ENCODE measurements at places on chromosomes 3 and 15. TPM values are rescaled to one million over a fixed set of nuclear protein-coding genes. Genes with fewer than 3 reads are reported as not detected.

DNA sequence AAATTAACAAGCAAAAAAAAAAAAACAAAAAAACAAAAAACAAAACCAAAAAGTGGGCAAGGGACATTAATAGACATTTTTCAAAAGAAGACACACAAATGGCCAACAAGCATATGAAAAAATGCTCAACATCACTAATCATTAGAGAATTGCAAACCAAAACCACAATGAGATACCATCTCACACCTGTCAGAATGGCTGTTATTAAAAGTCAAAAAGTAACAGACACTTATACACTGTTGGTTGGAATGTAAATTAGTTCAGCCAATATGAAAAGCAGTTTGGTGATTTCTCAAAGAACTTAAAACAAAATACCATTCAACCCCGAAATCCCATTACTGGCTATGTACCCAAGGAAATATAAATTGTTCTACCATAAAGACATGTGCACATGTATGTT is 222.4 kb upstream of the CD96 start:
- no peak for ATAC-seq

DNA sequence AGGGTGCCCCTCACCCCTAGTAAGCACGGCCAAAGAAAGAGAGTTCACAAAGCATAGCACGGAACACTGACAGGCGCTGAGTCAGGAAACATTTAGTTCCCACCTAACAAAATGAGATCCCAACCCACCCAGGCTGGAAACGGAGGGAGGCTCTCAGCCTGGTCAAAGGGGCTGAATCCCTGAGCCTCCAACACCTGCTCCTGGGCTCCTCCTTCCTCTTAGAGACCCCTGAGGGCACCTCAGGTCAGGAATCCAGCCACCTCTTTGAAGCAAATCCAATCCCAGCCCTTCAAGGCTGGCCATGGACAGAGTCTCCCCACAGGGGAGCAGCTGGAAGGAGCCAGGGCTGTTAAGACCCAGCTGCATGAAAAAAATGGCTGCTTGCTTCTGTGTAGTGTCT is 154.4 kb upstream of the HES1 start:
- no peak for ATAC-seq

DNA sequence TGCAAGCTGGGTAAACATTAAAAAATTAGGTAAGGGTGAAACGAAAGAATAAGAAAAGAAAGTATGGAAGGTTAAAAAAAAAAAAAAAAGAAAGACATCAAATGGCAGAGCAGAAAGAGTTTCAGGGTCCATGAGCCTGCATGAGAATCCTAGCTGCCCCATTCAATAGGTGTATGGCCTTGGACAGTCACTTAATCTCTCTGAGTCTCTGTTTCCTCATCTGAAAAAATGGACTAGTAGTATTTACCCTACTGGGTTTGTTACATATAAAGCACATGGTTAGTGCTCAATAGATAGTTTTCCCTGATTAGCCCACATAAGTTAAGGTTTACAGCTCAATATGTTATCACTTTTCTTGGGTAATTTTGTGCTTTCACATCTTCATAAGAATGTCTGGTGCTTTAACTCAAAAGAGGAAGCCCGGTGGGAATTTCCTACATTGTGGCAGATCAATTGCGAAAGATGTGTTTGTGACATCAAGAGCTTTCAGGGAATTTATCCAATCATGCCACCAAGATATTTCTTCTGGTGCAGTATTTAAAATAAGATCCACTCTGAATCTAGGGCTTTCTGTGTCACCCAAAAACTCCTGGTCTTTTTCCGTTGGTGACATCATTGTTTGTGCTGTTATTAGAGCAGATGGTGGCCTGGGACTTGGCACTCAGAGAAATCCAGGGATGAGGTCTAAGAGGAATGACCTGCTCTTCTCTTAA is 57.2 kb upstream of the UBE2E1 start:
- ATAC-seq = no peak

GRCh38 chr3:8645712-8646111 is 1.1 kb upstream of the SSUH2 start:
- no peak for ATAC-seq

- ATAC-seq = no peak
Measured at GRCh38 chr3:73964818-73965217, 340.1 kb upstream of the PDZRN3 start.

GRCh38 chr3:61985020-61985419 is 388.3 kb downstream of the FEZF2 start:
- ATAC-seq = no peak

- no peak for ATAC-seq
Measured at GRCh38 chr15:73569361-73569760, 63.8 kb downstream of the NPTN start.

DNA sequence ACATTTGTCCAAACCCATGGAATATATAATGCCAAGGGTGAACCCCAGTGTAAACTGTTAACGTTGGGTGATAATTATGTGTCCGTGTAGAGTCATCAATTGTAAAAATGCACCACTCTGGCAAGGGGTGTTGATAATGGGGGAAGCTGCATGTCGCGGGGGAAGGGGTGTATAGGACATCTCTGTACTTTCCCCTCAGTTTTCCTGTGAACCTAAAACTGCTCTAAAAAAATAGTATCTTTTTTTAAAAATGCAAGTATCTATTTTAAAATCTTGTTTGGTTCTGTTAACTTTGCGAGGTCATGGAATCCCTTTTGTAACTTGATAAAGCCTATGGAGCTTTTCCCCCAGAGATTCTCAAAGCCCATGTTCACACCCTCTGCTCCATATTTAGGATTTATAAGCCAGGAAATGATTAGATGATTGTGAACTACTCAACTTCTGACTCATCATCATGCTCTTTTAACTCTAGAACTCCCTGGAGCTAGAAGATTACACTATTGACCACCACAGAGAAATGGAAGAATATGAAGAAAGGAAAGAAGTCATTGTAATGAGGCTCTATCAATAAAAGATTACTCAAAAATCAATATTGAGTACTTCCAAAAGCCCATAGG is 56.1 kb upstream of the C3orf49 start:
- no peak for ATAC-seq

- no peak for ATAC-seq
Measured at GRCh38 chr15:76844096-76844495, 61.0 kb downstream of the SCAPER start.

DNA sequence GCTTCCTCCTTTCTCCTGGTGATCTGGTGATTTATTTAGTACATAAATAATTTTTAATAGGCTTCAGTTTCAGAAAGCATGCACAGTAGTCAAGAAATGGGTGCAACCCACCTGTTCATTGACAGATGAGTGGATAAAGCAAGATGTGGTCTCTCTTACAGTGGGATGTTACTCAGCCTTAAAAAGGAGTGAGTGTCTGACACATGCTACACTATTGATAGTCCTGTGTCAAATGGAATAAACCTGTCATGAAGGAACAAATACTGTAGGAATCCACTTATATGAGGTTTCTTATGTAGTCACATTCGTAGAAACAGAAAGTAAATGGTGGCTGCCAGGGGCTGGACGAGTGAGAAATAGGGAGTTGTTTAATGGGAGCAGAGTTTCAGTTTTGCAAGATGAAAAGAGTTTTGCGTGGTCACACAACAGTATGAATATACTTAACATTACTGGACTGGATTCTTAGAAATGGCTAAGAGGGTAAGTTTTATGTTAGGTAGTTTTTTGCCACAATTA is 56.0 kb upstream of the PPARG start:
- no peak for ATAC-seq

GRCh38 chr15:88894348-88894818 is 961 bp downstream of the HAPLN3 start:
- peak; percentile 65 for ATAC-seq

GRCh38 chr15:65953622-65954021 is 84.3 kb downstream of the RAB11A start:
- ATAC-seq = no peak

GRCh38 chr3:33940149-33940548 is 141.7 kb downstream of the PDCD6IP start:
- ATAC-seq = peak; percentile 64

DNA sequence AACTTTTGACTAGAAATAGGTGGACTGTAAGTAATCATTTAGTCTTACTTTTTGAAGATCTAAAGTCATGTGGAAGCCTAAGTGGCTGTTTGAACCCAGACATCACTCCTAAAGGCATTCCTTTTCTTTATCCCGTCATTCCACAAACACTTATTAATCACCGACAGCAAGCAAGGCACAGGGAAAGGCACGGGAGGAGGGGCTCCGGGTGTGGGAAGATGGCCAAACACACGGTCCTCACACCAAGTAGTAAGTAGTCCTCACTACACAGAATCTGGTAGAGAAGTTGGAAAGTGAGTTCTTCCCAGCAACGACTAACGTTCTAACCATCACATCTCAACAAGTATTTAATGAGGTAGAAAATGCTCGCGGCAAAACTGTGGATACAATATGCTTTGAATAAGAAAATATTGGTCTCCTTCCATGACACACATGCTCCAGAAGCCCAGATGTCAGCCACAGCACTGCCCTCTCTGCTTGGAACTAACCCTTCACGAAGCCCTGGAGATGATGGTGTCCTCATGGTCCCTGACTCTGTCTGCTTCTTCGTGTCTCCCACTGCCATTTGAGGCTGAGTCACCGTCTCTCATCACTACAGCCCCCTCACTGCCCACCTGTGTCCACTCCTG is 202.2 kb downstream of the OPA1 start:
- no peak for ATAC-seq

DNA sequence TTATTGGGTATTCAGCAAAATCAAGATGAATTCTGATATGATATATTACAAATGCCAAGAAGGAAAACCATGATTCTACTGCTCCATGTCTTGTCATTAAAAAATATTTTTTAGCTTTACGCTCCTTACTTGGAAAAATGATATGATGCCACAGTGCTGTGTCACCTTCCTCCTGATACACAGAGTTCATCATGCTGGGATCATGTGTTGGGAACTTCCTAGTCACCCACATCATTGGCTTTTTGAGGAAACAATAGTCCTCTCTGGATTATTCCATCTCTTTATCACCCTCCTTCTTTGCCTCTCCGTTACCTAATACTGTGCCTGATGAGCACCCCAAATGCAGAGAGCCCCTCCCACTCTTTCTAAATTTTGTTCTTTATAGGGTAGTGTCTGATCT is 94.3 kb upstream of the PFN2 start:
- ATAC-seq = no peak

DNA sequence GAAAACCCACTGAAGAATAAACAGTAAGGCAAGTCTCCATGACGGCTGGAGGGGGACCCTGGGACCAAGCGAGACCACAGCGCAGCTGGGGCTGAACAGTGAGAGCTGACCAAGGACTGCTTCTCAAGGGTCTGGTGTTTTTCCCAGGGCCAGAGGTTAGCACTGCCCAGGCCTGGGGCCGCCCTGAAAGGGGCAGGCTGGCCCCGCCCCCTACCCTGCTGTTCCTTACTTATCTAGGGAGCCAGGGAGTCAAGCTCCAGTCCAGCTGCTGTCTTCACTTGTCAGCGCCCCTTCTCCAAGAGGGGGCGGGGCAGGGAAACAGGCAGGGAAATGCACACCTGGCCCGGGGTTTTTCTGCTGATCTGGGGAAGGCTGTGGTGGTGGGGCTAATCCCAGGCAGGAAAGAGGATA is 51.6 kb upstream of the HACD2 start:
- ATAC-seq = no peak

GRCh38 chr15:89303986-89304385 is 30.6 kb downstream of the POLG start:
- ATAC-seq = no peak

GRCh38 chr3:189301479-189301878 is 129.7 kb downstream of the TPRG1 start:
- no peak for ATAC-seq

GRCh38 chr3:111045564-111045963 is 26.1 kb upstream of the NECTIN3 start:
- ATAC-seq = no peak

- no peak for ATAC-seq
Measured at GRCh38 chr3:197103766-197104165, 74.1 kb upstream of the MELTF start.

DNA sequence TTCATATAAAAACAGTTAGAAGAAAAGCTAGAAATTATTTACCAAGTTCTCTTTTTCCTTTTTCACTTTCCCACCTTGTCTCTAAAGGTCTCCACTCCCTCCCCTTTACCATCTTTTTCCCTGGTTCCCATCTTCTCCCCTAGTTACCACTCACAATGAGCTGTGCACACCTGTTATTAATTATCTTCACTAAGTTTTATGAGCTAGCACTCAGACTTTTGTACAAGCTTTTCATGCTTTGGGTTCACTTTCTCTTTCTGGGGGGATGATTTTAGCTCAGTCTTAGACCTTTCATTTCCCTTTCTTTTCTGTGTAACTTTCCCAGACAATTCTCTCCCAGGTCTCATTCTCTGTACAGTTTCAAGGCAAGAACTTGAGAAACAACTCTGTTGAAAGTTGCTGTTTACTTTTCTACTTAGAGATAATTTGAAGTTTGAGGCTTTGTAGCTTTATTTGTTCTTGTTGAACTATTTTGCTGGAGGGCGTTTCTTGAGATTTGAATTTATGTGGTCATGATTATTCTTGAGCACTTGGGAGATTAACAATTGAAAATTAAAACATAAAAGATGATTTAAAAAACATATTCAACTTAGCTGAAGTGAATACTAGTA is 24.0 kb upstream of the AADAC start:
- no peak for ATAC-seq

GRCh38 chr3:57069503-57069902 is 9.0 kb downstream of the SPATA12 start:
- ATAC-seq = no peak

DNA sequence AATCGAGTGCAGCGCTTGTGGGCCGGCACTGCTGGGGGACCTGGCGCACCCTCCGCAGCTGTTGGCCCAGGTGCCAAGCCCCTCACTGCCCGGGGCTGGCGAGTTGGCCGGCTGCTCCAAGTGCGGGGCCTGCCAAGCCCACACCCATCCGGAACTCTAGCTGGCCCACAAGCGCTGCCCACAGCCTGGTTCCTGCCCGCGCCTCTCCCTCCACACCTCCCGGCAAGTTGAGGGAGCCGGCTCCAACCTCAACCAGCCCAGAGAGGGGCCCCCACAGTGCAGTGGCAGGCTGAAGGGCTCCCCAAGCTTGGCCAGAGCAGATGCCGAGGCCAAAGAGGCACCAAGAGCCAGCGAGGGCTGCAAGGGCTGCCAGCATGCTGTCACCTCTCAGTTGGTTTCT is 73.4 kb downstream of the PLXNA1 start:
- ATAC-seq = no peak

- ATAC-seq = no peak
Measured at GRCh38 chr15:64096668-64097384, 1.0 kb downstream of the SNX1 start.

- ATAC-seq = no peak
Measured at GRCh38 chr3:39021029-39021428, 30.7 kb downstream of the SCN11A start.

Gene POLQ
- 4.7 TPM for total RNA-seq

Gene ISL2
- not detected for total RNA-seq

Gene WDR76
- 10.4 TPM for total RNA-seq

Gene THAP10
- 1.4 TPM for total RNA-seq

Gene ARNT2
- 0.64 TPM for total RNA-seq

Gene PEX5L
- total RNA-seq = not detected

Gene PPM1L
- 11.3 TPM for total RNA-seq

Gene VGLL3
- 1.6 TPM for total RNA-seq

Gene CHRM5
- not detected for total RNA-seq

Gene STXBP5L
- total RNA-seq = not detected

Gene ANKRD63
- not detected for total RNA-seq

Gene CRBN
- 20.9 TPM for total RNA-seq

Gene TUSC7
- total RNA-seq = not detected

Gene SRP14
- 99.7 TPM for total RNA-seq

Gene P2RY12
- total RNA-seq = not detected

Gene ANKRD34C
- total RNA-seq = not detected
